ENCODE measurements at places on chromosomes 11 and 22.

GRCh38 chr11:62912268-62912667 is 8.9 kb downstream of the CHRM1 start:
- no peak for DNase-seq

DNA sequence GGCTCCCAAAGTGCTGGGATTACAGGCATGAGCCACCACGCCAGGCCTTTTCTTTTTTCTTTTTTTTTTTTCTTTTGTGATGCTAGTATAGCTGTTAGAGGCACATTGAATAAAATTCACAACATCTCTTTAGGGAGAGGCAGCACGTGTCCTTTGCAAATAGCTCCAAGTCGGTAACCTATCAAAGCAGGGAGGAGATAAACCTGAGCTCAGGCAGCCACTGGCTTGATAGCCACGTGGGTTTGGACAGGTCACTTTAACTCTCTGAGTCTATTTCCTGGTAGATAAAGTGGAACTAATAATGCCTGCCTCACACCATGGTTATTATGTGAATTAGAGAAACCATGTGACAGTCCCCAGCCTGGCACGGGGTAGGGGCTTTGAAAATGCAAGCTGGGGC is 43.1 kb upstream of the ATXN10 start:
- DNase-seq: no peak

DNA sequence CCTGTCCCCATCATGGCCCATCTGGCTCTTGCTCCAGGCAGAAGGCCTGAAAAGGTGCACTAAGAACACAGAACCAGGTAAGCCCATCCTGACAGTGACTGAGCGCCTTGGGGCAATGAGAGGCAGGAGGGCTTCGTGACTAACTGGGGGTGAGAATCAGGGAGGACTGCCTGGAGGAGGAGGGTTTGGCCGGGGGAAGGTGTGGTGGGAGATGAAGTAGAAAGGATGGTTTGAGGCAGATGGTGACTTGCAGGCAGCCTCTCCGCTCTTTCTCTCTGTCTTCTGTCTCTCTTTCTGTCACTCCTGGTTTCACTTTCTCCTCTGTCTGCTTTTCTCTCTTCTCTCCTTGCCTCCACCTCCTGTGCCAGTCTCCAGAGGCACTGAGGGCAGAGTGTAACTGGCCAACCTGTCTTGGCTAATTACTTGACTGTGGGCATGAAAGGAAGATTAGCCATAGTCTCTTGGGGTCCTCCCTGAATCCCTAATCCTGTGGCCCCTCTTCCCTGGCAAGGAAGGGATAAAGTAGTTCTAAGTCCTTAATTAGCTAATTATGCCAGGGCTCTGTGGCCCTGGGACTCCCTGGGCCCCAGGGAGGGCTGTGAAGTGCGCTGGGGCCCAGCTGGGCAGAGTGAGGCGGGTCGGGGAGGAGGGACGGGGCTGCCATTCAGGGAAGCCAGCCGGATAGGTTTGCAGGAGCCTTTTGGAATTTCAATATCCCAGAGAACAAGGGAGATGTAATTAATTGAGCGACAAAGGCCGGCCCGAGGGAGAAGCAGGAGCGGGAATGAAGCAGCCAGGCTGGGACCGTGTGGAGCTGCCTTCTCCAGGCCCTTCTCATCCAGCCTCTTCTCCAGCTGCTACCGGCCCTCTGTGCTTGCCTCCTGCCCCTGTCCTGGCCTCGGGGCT is 61.1 kb downstream of the CACNA1I start:
- no peak for DNase-seq

GRCh38 chr11:18064450-18065054 is 18.5 kb upstream of the TPH1 start:
- DNase-seq: no peak

- no peak for DNase-seq
Observed at GRCh38 chr11:27118949-27119348, 78.3 kb downstream of the BBOX1 start.

GRCh38 chr11:3139481-3140290 is 25.4 kb downstream of the OSBPL5 start:
- DNase-seq: no peak

DNA sequence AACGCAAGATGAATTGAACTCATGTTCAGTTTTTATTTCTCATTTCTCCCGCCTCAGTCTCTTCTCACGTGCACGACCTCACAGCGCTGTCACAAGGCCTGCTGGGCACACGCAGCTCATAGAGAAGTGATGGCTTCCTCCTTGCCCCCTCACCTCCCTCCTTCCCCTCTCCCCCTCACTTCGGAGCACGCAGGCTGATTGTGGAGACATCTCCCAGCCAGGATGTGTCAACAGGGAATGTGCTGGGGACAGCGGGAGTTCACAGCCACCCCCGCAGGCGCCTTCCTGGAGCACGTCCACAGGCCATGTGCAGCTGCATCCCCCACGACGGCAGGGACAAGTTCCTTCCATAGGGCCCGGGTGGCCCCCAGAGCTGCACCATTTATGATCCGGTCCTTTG is 29.1 kb upstream of the KRTAP5-6 start:
- no peak for DNase-seq

DNA sequence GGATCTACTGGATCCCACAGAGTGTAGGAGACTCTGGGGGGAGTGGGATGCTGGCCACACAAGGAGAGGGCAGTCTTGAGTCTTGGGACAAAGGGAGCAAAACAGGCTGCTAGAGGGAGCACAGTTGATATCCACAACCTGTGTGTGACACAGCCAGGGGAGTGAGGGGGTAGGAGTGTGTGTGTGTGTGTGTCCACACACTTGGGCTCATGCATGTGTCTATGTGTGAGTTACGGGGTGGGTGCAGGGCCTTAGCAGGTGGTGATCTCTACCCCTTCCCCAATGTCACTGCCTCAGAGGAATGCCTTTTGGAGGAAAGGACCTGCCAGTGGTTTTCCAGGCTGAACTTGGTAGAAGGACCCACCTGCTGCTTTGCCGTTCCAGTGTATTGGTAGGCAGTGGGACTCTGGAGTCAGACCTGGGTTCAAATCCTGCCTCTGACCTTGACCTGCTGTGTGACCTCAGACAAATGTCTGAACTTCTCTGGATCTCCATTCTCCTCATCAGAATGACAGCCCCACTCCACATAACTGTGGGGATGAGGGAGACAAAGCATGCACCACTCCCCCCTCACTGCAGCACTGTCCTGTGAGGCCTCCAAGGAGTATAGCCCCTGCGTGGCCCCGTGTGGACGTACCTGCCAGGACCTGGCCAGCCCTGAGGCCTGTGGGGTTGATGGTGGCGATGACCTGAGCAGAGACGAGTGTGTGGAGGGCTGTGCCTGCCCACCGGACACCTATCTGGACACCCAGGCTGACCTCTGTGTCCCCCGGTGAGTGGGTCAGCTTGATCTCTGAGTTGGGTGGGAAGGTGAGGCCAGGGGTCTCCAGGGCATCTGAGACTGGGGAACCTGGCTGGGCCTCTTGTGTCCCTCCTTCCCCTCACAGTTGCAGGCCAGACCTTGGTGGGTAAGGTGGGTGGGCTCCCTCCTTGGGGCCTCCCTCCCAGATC is 27.4 kb downstream of the OTOG start:
- DNase-seq: no peak

GRCh38 chr11:126404367-126404766 is 48.9 kb downstream of the ST3GAL4 start:
- DNase-seq: no peak

DNA sequence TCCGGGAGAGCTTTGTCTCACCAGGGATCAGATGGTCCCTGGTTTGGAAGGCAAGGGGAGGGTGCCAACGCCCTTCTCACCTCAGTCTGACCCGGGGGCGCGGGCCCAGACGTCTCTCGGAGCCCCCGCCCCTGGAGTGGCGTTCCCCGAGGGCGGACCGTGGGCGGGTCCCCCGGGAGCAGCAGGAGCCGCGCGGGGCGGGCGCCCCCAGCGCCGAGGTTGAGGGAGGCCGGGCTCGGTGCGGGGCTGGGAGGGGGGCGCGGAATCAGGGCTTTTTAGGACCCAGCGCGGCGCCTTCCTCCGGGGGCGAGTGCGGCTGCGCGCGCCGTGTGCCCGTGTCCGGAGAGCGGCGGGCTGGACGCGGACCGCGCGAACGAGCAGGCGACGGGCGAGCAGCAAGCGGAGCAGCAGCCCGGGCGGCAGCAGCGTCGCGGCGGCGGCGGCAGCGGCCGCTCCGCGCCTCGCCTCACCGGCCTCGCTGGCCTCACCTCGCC is at the start of gene KCNC1:
Gene KCNC1 (plus strand): TSS at position 364 of the 494 bp plus-strand sequence. CDS start 1,222 bp downstream, outside the sequence.
- no peak for DNase-seq

DNA sequence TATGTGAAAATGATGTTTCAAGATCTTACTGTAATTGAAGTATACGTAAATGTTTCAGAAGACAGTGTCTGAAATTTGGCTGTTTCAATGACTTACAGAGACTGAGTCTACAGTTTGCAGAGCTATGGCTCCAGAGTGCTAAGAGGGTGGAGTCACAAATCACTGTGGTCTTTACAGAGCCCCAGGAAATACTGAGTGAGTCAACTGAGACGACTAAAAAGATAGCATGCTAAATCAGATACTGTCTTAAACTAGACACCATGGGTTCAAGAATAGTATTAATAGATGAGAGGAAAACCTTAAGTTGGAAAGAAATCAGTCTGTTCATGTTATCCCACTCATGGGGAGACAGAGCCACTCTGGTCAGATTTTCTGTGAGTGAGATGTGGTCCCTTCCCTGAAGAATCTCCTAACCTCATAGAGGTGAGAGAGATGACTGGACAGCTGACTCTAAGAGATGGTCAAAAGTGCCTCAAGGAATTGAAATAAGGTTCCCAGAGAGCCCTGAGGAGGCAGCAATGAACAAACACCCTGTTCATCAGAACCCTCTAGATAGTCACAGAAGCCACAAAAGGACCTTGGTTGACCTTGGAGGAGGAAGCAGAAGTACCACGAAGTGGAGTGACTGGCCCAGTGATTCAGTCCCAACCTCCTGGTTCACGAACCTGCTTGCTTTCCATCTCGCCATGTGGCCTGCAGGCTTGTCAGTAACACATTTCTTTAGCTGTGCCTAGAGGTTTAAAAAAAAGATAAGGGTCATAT is 30.2 kb downstream of the C11orf91 start:
- DNase-seq: no peak

- DNase-seq: no peak
Observed at GRCh38 chr11:10388574-10388973, 66.5 kb upstream of the AMPD3 start.

DNA sequence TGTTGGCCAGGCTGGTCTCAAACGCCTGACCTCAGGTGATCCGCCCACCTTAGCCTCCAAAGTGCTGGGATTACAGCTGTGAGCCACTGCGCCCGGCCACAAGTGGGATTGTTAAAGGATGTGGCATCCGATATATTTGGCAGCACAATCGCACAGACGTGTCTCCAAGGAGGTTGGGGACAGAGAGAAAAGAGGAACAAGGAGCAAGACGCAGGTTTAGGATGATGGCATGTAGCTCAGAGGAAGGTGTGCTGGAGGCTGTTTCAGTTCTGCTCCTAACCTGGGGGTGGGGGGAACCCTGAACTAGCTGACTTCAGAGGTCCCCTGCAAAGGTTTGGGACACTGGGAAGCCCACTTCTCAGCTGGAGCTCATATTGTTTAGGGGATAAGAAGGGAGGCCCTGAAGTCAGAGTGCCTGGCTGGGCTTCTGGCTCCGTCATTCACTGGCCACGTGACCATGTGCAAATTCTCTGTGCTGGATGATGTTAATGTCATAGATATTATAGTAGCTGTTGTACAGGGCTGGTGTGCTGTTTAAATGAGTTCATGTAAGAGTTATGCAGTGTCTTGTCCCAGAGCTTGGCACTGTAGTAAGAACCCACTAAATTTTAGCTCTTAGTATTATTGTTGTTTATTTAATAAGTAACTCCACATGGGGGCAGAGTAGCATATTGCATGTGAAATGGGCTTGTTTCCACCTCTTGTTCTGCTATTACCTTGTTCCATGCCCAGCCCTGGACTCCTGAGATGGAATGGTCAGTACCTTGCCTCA is 129.7 kb downstream of the ST3GAL4 start:
- no peak for DNase-seq

GRCh38 chr11:129412494-129412893 is 36.8 kb downstream of the BARX2 start:
- DNase-seq: no peak

- DNase-seq: no peak
Observed at GRCh38 chr11:66363187-66363601, 8.4 kb downstream of the SLC29A2 start.

- DNase-seq: no peak
Observed at GRCh38 chr11:34300926-34301295, 56.9 kb downstream of the ABTB2 start.

Data from activated CD8-positive, alpha-beta memory T cell treated with anti-CD3 and anti-CD28 coated beads, Interleukin-2, amount 50 U/mL, for 4 hours (primary cell).